Activated CD4-positive, alpha-beta memory T cell treated with anti-CD3 and anti-CD28 coated beads, Interleukin-2, amount 10 ng/mL, durations not matched to agents 7 days and 5 days (primary cell): ENCODE measurements at places on chromosomes 6 and 20.

GRCh38 chr6:85756982-85757381 is 114.3 kb upstream of the SYNCRIP start:
- no peak for DNase-seq

DNA sequence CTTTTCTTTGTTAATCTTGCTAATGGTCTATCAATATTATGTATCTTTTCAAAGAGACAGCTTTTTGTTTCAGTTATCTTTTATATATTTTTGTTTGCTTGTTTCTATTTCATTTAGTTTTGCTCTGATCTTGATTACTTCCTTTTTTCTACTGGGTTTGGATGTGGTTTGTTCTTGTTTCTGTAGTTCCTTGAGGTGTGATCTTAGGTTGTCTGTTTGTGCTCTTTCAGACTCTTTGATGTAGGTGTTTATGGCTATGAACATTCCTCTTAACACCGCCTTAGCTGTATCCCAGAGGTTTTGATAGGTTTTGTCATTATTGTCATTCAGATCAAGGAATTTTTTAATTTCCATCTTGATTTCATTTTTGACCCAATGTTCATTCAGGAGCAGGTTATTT is 26.8 kb upstream of the TNFAIP3 start:
- DNase-seq = no peak

DNA sequence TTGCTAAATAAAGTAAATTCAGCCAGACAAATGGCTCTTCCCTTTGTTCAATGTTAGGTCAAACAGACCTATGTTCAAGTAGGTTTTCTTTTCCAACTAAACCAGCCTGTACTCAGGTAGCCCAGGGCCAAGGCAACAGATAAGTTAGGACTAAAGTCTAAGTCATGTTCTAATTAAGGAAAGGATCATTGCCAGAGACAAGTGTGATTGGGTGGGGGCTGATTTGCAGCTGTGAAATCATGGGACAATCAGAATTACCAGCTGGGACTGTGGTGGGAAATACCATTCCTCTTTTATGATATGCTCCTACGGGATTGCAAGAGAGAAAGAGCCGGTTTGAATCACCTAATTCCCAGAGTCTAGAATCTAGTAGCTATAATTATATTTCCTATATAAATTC is 4.2 kb upstream of the FBXO30 start:
- DNase-seq = no peak

DNA sequence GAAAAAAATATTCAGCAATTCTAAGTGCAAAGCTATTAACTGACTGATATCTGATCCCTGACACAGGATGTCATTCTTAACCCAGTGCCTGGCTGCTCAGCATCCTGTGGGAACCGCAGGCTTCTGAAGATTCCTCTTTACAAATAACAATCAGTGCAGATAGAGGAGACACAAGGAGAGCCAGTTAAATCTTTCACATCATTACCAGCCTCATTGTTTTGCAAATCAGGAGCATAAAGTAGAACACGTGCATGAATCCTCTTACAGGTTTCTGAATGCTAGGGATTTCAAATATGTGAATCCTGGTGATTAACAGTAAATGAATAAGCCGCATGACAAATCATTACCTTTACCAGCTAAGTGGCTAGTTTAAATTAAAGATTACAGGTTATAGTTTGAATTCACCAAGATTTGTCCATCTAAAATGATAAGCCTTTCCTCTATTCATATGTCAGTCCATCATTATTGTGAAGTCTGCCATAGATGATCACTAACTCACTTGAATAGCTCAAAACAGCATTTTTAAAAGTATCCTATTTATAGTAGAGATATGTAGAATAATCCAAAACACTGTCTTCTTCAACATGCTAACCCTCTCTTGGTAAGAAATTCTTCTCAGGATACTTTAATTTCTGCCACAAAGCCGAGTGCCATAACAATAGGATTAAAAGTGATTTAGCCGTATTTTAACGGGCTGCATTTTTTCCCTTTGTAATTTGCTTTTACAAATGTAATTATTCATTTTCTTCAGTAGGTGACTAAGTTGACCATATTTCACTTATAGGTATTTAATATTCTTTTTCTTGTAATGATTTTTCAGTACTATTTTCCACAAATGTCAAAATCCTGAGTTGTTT is 367.3 kb upstream of the EPHA7 start:
- DNase-seq = no peak

DNA sequence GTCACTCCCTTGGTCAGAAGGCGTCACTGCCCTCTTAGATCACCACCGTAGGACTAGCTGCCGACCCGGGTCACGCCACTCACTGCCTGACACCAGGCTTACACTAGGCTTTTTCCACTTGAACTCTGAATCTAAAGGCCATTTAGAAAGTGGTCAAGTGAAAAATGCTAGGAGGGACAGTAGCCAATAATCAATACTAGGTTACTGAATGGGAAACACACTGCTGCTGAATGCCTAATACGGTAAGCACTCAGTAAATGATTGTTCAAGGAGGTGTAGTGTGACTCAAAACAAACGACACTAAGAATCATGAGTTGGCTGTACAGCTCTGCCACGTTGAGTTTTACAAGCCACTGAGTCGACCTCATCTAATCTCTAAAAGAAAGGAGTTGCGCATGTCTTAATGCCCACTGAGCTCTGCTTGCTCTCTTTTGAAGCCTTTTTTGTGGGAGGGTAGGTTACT is 760 bp upstream of the IBTK start:
- no peak for DNase-seq
